Bronchial epithelial cell (primary cell): ENCODE measurements at places on chromosomes 7 and 10. TPM values are rescaled to one million over a fixed set of nuclear protein-coding genes. Genes with fewer than 3 reads are reported as not detected.

The AS3MT gene
- 2.1 and 2.6 TPM in 2 replicates for total RNA-seq

DNA sequence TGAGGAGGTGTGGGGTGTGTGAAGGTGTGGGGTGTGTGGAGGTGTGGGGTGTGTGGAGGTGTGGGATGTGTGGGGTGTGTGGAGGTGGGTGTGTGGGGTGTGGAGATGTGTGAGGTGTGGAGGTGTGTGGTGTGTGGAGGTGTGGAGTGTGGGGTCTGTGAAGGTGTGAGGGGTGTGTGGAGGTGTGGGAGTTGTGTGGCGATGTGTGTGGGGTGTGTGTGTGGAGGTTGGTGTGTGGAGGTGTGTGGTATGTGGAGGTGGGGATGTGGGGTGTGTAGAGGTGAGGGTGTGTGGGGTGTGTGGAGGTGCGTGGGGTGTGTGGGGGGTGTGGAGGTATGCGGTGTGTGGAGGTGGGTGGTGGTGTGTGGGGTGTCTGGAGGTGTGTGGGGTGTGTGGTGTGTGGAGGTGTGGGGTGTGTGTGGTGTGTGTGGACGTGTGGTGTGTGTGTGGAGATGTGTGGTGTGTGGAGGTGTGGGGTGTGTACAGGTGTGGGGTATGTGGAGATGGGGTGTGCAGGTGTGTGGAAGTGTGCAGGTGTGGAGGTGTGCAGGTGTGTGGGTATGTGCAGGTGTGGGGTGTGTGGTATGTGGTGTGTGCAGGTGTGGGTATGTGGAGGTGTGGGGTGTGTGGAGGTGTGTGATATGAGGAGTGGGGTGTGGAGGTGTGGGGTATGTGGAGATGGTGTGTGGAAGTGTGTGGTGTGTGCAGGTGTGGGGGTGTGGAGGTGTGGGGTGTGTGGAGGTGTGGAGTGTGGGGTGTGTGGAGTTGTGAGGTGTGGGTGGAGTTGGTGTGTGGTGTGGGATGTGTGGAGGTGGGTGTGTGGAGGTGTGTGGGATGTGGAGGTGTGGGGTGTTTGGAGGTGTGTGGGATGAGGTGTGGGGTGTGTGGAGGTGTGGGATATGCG is 34.5 kb downstream of the SPDYE17 start:
- DNase-seq, result no peak

The LIPN gene
- 1.3 TPM in 1 of 2 replicates, not detected in the other for total RNA-seq

GRCh38 chr10:29068302-29068701 is 220.6 kb upstream of the LYZL1 start:
- DNase-seq, result no peak

DNA sequence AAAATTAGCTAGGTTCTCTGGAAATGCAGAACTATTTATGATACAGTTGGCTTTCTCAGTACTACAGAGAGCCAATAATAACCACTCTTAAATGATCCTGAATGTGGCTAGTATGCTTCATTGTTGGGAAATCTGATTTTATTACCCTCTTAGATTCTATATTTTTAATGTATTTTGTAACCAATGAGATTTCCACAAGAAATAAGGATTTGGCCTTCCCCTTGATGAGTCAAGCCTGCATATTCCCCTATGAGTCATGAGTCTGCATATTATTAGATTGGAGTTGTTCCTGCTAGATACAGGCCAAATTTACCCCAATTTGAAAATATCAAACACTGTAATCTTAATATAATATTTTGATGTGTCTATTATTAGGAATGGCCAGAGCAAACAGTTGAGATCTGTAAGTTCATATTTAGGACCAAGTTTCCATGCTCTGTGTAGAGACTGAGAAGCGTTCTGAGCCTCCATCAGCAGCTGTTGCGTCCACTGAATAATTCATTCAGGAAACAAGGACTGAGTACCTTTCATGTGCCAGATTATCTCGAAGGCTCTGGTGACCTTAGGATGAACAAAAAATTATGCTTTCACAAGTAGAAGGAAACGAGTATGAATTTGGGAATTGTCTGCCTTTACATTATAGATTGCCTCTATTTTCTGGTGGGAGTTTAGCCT is 793.4 kb downstream of the NRG3 start:
- DNase-seq, result no peak

DNA sequence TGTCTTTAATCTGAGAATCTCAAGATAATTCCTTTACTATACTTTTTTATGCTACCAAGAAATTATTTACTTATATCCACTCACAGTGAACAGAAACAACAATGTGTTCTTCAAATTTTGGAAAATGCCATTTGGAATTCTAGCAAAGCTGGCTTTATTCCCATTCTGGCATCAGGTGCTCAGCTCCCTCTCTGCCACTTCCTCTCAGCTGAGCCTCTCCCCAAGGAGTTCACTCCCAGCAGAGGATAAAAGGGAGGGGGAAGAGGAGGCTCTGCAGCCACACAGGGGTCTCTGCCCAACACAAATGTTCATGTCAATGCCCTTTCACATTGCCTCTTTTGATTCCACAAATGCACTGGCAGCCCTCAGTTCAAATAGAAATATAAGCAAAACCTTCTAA is 116.9 kb downstream of the CPEB3 start:
- no peak for DNase-seq

DNA sequence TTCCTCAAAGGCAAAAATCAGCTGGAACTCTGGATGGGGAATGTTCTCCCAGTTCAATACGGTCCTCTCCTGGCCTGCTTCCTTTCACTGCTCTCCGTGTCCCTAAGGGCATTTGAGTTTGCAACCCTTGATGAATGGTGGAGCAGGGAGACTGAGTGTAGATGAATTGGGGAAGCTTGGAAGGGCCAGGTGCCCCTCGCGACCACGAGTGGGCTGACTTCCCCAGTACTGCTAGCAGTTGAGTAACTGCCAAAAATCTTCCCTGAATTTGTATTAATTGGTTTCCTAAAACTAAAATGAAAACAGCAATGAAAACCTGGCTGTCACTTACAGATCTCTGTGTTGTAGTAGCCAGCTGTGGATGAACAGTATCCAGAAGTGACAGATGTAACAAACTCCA is 13.6 kb downstream of the IRF5 start:
- no peak for DNase-seq

DNA sequence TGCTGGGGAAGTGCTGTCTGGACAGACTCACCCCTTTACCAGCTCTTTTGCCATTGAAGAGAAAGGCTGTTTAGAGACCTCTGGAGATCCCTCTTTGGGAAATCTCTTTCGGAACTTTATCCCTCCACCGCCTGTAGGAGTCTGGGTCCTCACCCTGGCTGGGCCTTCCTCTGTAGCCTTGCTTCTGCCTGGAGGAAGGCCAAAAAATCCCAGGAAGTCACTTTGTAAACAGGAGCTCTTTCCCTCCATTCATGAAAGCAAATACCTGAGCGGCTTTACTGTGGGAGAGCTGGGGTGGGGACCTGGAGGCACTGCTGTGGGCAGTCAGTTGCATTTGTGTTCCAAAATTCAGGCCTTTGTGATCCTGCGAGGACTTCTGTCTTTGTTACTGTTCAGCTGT is 126.2 kb downstream of the KLF6 start:
- no peak for DNase-seq

DNA sequence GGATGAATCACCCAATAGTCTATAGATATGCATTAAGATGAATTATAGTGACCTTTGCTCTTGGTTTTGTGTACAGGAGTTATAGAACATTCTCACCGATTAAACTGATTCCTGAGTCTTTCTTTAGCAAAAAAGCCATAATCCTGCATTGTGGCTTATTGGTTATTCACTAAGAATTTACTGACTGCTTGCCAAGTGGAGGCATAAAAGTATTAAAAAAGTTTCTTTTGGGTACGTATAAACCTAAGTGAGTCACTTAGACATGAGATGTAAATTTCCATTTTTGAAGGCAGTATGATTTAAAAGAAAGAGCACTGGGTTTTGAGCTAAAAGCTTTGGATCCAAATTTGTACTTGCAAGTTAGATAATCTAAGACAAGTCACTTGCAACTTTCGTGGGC is 100.7 kb downstream of the CDK6 start:
- no peak for DNase-seq

The CYP3A5 gene
- 3.7 and 30.2 TPM in 2 replicates for total RNA-seq

GRCh38 chr7:133784486-133785001 is 342.6 kb upstream of the LRGUK start:
- DNase-seq, result no peak

DNA sequence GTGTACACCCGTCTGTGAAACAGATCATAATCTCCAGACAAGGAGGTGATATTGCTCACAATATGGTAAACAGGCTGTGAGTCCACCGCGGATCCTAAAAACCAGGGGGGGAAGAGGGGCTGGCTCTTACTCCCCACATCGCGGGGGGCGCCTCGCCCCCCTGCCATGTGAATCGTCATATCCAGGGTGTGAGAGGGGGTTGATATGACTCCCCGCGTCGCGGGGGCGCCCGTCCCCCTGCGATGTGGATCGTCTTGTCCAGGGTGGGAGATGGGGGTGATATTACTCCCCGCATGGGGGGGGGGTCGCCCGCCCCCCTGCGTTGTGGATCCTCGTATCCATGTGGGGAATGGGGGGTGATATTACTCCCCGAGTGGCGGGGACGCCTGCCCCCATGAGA is 30.9 kb downstream of the OCM2 start:
- DNase-seq, result no peak

The C7orf33 gene
- not detected in 2 replicates for total RNA-seq

The NODAL gene
- total RNA-seq, result under 0.01 TPM in 1 of 2 replicates, not detected in the other

DNA sequence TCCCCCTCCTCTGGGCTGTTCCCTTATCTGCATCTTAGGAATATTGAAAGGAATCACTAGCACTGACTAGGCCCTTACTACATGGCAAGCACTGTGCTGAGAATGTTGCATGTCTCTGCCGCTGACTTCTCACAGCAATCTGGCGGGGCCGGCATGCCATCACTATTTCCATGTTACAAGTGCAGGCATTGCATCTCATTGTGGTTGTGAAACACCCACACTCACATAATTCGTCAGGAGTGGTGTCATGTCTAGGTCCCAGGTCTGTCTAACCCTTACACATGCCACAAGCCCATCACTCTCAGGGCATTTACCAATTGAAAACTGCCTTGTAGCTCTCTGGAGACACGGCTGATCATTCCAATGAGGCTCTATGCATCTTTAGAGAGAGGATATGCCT is 8.5 kb upstream of the IL2RA start:
- no peak for DNase-seq

The ARF5 gene
- 207 and 237 TPM in 2 replicates for total RNA-seq

The THSD7A gene
- 0.26 TPM in 2 replicates for total RNA-seq

The ZNRF2 gene
- 18.4 and 23.4 TPM in 2 replicates for total RNA-seq

- peak; percentile 55 for DNase-seq
Measured at GRCh38 chr7:140003913-140004382, 58.8 kb downstream of the PARP12 start.

GRCh38 chr7:152859781-152860191 is 100.2 kb downstream of the ACTR3B start:
- no peak for DNase-seq

- no peak for DNase-seq
Measured at GRCh38 chr10:129774082-129774735, 189.9 kb downstream of the EBF3 start.

- no peak for DNase-seq
Measured at GRCh38 chr7:106061301-106061979, 50.7 kb downstream of the SYPL1 start.

- peak; percentile 16 for DNase-seq
Measured at GRCh38 chr10:17729630-17730029, 22.4 kb upstream of the TMEM236 start.

- no peak for DNase-seq
Measured at GRCh38 chr7:135522509-135522908, 12.6 kb upstream of the CNOT4 start.

- no peak for DNase-seq
Measured at GRCh38 chr10:70284542-70285475, 1.0 kb upstream of the NPFFR1 start.

The INMT gene
- 0.13 and 0.26 TPM in 2 replicates for total RNA-seq

The LMTK2 gene
- total RNA-seq, result 12.9 and 21.4 TPM in 2 replicates

The KAZALD1 gene
- 1.6 and 4.0 TPM in 2 replicates for total RNA-seq

The CALHM1 gene
- not detected in 2 replicates for total RNA-seq

The ITIH2 gene
- not detected in 2 replicates for total RNA-seq

The NIPSNAP2 gene
- total RNA-seq, result 54.4 and 65.3 TPM in 2 replicates

DNA sequence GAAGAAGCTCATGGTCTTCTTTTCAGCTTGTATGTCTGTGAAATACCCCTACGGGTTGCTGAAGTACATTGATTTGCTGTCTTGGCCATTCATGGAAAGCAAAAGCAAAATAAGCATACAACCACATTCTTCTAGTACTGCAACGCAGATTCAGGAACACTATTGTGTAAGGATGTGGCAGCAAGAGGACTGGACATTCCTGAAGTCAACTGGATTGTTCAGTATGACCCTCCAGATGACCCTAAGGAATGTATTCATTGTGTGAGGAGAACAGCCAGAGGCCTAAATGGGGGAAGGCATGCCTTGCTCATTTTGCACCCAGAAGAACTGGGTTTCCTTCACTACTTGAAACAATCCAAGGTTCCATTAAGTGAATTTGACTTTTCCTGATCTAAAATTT is 133.4 kb upstream of the ANKRD1 start:
- no peak for DNase-seq

- no peak for DNase-seq
Measured at GRCh38 chr7:122082670-122083069, 61.4 kb downstream of the AASS start.

GRCh38 chr7:117780832-117781231 is 92.4 kb downstream of the CTTNBP2 start:
- DNase-seq, result no peak

- peak; percentile 51 for DNase-seq
Measured at GRCh38 chr10:84783386-84783785, 455.0 kb downstream of the CCSER2 start.

DNA sequence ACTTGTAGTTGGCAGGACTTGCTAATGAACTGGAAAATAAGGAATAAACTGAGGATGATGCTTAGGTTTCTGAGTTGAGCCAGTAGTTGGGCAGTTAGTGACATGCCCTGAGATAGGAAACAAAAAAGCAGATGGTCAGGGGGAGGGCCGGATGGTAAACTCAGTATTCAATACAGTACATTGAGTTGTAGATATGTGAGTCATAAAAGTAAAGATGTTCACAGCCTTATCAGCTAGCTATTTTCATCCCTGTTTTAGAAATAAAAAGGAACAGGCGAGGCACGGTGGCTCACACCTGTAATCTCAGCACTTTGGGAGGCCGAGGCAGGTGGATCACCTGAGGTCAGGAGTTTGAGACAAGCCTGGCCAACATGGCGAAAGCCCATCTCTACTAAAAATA is 22.2 kb upstream of the NRBF2 start:
- DNase-seq, result no peak

DNA sequence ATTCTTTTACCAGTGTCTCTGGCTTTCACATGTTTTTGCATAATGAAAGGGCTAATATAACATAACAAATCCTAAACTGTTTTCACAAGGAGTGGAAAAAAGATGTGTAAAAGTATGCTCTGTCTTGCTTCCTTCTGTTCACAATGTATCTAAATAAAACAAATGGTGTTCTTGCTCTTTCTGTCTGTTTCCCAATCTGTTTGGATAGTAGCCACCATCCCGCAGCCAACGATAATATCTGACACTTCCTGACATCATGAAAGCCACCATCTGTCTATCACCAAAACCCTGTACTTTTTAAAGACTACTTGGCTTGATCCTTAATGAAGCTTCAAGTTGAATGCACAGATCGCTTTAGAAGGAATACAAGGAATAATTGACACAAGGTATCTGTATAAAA is 246.2 kb downstream of the ETV1 start:
- DNase-seq, result no peak

The UBE2H gene
- total RNA-seq, result 50.0 and 84.2 TPM in 2 replicates
